Renal cortex interstitium (tissue), 15 donors: ENCODE measurements at places on chromosomes 6 and 20. TPM values are rescaled to one million over a fixed set of nuclear protein-coding genes. Genes with fewer than 3 reads are reported as not detected.

DNA sequence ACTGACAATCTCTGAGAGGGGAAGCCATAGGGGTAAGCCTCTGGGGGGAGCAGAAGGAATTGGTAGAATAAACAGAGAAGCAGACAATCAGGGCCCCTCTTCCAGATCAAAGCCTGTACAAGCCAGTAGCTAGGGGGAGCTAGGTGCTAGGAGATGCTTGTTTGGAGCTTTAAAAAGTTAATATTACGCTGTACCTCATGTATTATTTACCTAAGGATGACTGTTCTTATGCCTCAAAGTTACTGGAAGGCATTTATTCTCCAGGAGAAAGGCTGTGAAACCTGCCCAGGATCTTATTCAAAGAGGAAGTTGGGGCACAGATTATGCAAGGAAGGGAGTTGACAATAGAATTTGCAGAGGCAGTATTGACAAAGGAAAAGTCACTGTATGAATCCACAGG is 111.8 kb upstream of the SLC35F1 start:
- no peak for DNase-seq

DNA sequence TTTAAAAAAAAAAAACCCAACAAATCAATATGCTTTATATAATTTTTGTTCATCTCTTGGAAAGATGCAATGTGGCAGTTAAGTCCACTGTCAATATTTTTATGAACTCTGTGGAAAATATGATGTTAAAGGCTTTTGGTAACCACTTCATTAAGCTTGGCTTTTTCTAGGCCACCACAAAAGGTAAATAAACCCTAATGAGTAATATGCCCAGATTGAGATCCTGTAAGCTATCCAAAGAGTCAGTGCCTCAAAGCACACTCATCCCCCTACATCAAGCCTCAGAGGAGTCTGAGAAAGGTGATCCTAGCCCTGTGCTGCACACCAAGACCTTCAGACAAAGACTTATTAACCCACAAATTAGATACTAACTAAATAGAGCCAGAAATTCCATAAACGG is 121.1 kb downstream of the CDC5L start:
- no peak for DNase-seq

DNA sequence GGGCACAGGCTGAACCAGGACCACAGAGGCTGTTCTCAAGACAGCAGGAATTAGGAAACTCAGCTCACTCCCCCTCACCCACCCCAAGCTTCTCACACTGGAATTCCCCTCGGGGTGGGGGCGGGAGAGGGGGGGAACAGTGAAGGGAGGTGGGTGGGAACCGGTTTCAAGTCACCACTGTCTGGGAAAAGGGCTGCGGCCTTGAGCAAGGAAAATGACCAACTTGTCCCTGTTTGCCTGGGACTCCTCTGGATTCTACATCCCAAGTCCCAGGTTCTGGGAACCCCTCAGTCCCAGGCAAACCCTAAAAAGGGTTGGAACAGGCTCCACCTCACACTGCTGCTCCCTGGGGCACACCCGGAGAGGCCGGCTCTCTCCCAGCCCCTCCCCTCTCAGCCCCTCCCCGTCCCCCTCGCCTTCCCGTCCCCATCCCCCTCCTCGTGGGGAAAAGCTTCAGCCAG is 230.7 kb downstream of the TFAP2C start:
- DNase-seq, result no peak

DNA sequence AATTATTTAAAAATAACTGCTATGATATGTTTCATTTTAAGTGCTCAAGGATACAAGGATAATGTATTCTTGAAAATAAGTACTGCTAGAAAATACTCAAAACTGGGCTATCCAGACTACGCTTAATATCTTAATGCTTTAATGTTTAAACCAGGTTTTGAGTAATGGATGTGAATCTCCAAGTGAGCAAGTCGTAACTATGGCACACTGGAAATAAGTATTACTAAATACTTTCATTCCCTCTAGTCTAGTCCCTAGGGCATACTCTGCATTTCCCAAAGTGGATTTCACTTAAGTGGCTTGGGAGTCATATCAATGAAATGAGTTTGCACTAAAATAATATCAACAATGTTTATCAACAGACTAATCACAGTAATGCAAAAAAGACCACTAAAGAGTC is 48.1 kb downstream of the HMGCLL1 start:
- DNase-seq, result no peak

- DNase-seq, result no peak
Measured at GRCh38 chr6:81969814-81970213, 217.3 kb upstream of the TENT5A start.

- DNase-seq, result no peak
Measured at GRCh38 chr20:36128463-36129159, 25.9 kb upstream of the EPB41L1 start.

- no peak for DNase-seq
Measured at GRCh38 chr6:104357928-104358327, 501.8 kb downstream of the HACE1 start.

GRCh38 chr6:56860475-56860874 is 94.4 kb upstream of the BEND6 start:
- DNase-seq, result no peak

GRCh38 chr6:44036699-44037101 is 90.6 kb downstream of the MRPL14 start:
- DNase-seq, result no peak

DNA sequence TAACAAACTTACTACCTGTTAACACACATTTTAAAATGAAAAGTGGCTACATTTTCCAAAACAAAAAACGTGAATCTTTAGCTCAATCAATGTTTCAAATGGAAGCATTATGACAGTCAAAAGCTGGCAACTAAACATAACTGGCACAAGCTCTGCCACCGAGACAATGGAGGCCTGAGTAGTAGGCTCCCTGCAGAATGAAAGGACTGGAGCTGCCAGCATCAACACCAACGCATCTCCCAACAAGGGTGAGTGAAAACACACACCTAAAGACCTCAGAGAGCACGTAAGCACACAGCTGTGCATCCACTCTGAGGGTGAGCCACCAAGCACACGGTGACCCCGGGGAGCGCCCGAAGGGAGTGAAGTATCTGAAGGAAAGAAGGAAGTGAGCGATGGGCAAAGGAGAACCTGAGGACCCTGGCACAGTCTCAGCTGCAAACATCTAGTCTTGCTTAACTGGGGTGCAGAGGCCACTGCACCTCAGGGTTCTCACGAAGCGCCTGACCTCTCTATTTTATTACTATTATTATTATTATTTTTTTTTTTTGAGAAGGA is 1.6 kb upstream of the ADRM1 start:
- DNase-seq, result no peak

GRCh38 chr20:56826306-56826704 is 197.2 kb downstream of the TFAP2C start:
- no peak for DNase-seq

GRCh38 chr6:12490904-12491571 is 200.9 kb downstream of the EDN1 start:
- no peak for DNase-seq

DNA sequence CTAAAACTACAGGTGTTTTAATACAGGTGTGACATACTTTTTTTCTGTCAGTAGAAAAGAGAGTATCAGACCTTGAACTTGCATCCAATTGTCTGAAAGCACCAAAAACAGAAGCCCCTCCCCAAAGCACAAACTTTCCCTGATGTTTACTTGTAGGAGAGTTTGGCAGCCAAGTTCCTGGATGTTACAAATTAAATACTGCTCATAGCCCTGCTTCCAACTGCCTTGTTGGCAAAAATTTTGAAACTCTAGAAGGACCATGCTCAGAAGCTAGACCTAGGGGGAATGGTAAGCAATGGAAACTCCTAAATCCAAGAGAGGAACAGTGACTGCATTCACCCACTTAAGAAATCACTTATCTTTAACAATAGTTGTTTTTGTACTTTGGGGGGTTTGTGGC is 17.0 kb upstream of the ARG1 start:
- DNase-seq, result no peak

DNA sequence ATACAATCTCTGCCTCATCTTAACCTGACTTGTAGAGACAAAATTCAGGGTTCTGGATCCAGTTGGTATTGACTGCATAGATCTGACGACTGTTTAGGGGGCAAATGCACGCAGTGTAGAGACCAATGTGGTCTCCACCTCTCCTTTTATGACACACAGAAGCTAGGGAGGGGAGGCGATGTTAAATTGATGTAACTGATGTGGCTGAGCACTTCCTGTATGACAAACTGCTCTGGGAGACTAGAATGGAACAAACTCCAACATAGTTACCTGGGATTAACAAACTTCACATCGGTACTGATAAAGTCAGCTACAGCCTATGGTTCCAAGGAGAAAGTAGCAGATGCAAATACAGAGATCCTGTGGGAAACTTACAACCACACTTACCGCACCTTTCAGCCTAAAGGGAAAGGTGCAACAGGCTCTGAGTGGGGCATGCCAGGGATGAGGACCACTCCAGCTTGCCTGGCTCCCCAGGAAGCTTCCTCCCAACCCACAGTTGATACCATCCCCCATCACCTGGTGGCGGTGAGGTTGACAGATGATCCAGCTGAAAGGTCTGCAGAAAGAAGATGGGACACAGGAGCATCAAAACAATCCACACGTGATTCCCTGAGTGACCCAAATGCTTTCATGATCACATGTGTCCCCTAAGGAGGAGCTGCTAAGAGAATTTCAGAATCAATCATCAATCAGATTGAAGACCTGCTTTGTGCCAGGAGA is 60.6 kb upstream of the MRPS10 start:
- no peak for DNase-seq

Gene RPS18
- polyA plus RNA-seq, result 2,982 TPM

Gene TSPO2
- polyA plus RNA-seq, result 0.82 TPM

Gene CST5
- 0.55 TPM for polyA plus RNA-seq

Gene MAP7
- 32.4 TPM for polyA plus RNA-seq

Gene SMLR1
- 3.1 TPM for polyA plus RNA-seq

Gene PDYN
- 0.24 TPM for polyA plus RNA-seq

Gene PERP
- polyA plus RNA-seq, result 17.9 TPM

Gene SIGLEC1
- polyA plus RNA-seq, result 1.4 TPM

Gene MAS1
- 0.03 TPM for polyA plus RNA-seq
